ENCODE measurements at places on chromosomes 7 and 10.

GRCh38 chr7:10756981-10757380 lies 216.7 kb upstream of the PHF14 start:
- no peak for DNase-seq

GRCh38 chr10:64041185-64041988 lies 520.2 kb downstream of the REEP3 start:
- DNase-seq, result peak; percentile 22

GRCh38 chr7:143355450-143356385 lies 6.8 kb downstream of the FAM131B start:
- DNase-seq, result no peak

- no peak for DNase-seq
Observed at GRCh38 chr10:124738441-124738840, 5.7 kb downstream of the FAM53B start.

DNA sequence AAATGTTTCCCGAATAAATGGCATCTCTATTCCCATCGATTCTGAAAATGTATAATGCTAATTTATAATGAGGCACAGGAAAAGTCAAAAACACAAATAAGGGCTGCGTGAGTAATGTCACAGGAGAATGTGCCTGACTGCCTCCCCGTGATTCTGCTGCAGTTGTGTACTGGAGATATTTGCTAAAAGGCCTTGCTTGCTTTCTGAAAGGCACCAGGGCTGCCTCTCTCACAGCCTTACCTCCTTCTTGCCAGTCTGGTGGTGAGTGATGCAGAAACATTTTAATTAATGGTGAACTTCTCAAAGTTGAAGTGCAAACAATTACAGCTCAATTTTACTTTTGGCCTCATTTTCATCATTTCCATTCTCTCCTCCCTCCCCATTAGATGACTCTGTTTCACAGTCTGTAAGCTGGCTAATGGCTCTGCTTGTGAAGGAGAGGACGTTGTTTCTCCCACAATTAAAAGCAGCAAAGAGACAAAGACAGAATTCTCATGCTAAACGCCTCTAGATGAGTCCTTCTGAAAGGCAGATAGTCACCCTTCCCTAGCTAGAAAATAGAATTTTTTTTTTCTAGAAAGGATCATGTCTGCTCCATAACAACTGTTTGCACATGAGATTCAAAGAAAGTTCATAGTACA lies 377.6 kb downstream of the MDFIC start:
- DNase-seq, result no peak

- DNase-seq, result no peak
Observed at GRCh38 chr10:129035052-129035827, 431.8 kb upstream of the MGMT start.

DNA sequence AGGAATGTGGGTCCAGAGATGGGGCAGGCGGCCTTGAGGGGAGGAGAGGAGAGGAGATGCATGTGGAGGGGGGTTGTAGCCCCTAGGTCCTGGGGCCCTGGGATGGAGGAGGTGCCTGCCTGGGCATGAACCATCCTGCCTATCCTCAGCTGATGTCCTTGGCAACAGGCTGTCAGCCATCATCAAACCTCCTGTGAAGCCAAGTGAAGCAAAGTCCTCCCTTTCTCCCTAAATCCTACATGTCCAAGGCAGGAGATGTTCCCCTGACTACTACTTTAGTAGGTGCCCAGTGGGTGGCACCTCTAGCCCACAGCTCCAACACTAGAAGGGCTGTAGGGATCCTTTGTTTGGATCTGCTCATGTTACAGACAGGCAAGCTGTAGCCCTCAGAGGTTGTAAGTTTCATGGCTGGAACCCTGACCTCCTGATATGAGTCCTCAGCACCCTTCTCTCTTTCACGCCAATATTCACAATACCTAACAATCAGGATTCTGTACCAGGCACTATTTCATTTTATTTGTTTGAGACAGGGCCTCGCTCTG lies 66.6 kb upstream of the SYPL1 start:
- DNase-seq, result peak; percentile 52

- no peak for DNase-seq
Observed at GRCh38 chr7:142434666-142435167, 176.9 kb upstream of the PRSS58 start.

DNA sequence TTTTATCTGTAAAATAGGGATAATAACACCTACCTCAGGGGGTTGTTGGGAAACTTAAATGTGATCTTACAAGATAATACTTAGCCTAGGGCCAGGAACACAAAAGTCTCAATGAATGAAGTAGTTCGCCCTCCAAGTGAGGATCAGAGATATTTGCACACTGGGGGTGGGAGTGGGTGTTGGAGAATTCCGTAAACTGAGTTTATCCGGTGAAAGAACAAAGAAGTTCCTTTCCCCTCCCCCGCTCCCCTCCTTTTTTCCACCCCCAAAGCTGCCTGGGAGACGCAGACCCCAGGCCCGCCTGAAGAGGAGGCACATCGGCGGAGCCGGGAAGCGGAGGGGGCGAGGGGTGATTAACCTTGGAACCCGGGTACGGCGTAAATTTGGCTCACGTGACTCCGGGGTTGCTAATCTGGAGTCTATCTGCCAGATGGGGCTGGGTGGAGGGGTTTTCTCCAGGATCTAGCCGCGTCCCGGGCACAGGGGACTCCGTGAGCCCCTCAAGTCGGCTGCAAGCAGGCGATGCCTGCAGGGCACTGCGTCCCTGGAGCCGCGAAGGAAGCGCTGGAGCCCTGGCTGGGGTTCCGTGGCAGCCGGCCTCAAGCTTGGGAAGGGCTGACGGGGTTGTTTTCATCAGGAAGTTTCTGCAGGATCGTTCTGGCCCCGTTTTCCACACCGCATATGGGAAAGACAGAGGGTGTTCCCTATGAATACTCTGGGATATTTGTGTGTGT lies 1.4 kb upstream of the PODXL start:
- no peak for DNase-seq

- DNase-seq, result no peak
Observed at GRCh38 chr7:48052748-48053147, 17.4 kb downstream of the C7orf57 start.

- DNase-seq, result no peak
Observed at GRCh38 chr10:24086296-24087086, 122.4 kb upstream of the KIAA1217 start.

GRCh38 chr10:43421519-43421918 lies 12.5 kb upstream of the HNRNPF start:
- DNase-seq, result no peak

DNA sequence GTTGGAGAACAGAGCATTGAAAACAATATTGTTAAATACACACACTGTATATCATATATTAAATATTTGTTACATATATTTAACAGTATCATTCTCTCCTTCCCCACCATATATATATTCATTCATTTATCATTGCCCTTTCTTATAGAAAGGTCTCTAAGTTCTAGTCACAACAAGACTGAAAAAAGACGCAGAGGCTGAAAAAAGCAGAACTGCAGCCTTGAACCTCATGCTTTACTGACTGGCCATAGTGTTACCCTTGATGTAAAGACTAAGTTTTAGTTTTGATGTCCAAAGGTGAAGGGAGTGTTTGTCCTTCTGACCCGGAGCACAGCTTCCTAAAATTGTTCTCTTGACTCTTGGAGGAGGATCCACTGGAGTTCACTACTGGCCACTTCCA lies 247.9 kb downstream of the PTEN start:
- DNase-seq, result no peak

GRCh38 chr10:80100861-80101695 lies 22.6 kb downstream of the TMEM254 start:
- DNase-seq, result no peak

Measured in stromal cell of bone marrow (primary cell).